ENCODE measurements at places on chromosomes 2 and 18.
A peak's percentile ranks its signal among the peaks of the same experiment; 100 is the strongest.

GRCh38 chr2:86284987-86285386 is 52.4 kb downstream of the REEP1 start:
- DNase-seq: no peak

DNA sequence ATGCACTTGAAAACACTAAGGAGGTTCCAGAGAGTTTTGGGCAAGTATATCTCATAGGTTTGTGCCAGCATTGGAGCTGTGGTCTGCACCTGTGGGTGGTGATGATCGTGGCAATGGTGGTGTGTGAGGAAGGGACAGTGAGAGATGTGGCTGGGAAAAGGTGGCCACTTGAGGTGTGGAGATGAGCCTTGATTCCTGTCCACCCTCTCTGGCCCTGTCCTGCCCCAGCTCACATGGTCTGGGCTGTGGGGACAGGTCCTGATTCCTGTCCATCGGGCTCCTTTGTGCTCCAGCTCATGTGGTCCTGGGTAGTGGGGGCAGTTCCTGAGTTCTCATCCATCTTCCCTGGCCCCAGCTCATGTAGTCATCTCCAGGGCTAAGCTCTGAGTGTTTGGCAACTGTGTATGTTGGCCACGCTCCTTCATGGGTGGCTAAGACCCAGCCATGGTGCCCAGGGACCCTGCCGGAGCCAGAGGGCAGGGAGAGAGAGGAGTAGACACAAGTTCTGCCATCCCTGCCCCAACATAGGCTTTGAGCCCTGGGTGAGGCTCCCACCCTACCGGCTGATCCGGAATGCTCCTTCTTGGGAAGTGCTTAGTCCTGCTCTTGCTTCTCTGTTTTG is 294.4 kb upstream of the HDAC4 start:
- no peak for DNase-seq

DNA sequence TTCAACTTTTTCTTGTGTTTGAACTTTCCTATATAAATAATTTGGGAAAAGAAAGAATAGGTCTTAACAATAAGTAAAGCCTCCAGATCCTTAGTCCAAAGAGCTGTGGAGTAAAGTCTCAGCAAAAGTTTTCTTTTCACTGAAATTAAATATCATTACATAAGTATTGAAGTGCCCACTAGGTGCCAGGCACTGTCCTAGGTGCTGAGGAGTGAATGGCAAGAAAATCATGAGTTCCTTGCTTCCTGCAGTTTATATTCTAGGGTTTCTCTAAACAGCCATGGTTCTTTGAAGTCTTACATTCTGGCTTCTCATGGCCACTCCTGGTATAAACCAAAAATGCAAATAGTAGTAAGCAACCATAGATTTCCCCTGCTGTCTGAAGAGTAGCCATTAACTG is 59.7 kb downstream of the SPP2 start:
- DNase-seq: no peak

- no peak for DNase-seq
Observed at GRCh38 chr2:121888189-121888557, 132.7 kb downstream of the TSN start.

DNA sequence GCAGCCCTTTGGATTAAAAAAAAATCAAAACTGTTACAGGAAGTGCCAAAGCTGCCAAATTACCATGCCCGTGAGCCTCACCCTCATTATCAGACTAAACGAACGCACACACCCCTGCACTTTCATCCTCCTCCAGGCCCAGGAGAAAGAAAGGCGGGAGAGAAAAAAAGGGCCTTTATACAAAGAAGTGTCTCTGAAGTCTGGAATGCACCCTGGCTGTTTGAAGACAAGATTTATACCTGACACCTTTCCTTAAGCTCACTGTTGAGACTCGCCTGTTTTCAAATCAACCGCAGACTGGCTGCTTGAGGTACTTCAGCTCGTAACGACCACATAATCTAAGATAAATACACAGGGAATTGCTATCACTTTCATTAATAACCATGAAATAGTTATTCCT is 31.0 kb downstream of the EDAR start:
- DNase-seq: no peak

GRCh38 chr2:214808981-214809750 is at the start of gene BARD1:
TSS of gene BARD1 (minus strand) at chr2:214809683. CDS start at chr2:214809569, 114 bp downstream.
- peak; percentile 27 for DNase-seq

DNA sequence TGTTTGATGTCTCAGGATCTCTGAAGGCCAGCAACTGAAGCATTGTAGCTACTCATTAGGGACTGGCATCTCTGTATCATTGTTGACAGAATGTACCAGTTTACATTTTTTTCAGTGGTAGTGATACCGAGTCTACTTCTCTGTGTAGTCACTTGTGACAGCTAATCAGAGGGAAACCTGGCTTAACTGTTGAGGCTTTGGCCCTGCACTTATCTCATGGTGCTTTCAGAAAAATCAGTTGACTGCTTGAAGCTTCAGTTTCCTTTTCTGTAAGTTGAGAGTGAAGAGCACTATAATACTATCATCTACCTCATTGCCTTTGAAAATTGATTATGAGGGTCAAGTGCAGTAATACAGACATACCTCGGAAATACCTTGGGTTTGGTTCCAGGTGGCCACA is 90.0 kb downstream of the COMMD1 start:
- DNase-seq: no peak

All from activated CD4-positive, CD25-positive, alpha-beta regulatory T cell treated with anti-CD3 and anti-CD28 coated beads, Interleukin-2, amount 50 U/mL, for 16 hours (primary cell).